BE2C (cell line): ENCODE measurements at places on chromosomes 11 and 22.

GRCh38 chr11:18265949-18266348 is at the start of gene SAA1:
SAA1 (plus strand) TSS chr11:18266264; CDS start chr11:18266888, 624 bp downstream.
- no peak for DNase-seq

- no peak for DNase-seq
Measured at GRCh38 chr11:102546923-102547471, 16.4 kb upstream of the MMP7 start.

DNA sequence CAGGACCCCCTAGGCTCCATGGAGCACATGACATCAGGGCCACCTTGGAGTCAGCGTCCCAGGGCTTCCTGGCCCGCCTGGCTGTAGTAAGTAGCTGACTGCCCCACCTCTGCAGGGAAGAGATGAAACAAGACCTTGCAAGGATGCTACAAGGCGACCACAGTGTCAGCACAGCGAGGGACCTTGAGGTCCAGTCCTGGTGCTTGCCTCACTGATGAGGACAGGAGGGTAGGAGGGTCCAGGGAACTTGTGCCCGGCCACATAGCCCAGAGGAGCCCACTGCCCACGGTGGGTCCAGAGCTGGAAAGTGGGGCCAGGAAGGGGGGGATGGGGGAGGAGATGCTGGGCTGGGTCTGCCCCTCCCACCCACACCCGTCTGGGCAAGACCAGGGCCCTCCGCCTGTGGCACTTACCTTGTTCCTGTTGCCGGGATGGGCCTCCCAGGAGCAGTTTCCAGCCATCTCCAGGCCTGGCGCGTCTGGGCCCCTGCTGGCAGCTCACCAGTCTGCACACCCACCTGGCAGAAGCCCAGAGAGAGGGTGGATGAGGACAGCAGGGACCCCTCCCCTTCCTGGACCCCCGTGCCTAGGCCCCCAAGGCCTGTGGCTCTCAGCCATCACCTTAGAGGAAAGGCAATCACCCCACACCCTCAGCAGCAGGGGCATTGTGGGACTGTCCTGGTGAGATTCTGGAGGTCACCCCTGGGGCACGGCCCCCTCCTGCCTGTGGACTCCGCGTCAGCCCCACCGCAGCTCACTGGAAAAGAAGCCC is 3.4 kb downstream of the MRGPRF start:
- no peak for DNase-seq

DNA sequence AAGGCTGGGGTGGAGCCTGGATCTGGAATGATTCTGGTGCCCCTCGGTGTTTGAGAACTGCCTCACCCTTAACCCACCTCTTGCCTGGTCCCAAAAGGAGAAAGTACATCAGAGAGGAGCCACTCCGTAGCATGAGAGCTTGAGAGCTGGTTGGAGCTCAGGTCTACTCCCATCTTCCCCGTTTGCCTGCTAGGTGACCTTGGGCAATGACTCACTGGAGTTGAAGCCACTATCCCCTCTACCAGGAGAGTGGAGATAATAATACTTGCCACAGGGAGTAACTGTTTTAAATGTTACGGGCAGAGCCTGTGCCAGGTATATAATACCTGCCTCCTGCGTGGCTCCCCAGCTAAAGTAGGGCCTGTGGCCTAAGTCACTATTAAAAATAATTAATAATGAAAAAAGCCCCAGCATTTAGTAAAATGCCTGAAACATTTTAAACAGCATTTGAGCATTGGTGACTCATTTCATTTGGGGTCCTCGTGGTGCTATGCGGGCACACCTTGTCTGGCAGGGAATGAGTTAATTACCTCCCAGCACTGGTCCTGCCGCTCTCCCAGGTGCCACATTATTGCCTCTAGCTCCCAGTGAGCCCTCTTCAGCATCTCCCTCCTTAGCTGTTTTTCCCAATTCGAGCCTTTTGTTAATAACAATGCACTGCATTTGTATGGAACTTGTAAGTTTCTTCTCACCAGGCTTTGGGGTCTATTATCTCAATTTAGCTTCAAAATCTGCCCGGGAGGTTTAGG is 22.5 kb downstream of the CYTH4 start:
- no peak for DNase-seq

DNA sequence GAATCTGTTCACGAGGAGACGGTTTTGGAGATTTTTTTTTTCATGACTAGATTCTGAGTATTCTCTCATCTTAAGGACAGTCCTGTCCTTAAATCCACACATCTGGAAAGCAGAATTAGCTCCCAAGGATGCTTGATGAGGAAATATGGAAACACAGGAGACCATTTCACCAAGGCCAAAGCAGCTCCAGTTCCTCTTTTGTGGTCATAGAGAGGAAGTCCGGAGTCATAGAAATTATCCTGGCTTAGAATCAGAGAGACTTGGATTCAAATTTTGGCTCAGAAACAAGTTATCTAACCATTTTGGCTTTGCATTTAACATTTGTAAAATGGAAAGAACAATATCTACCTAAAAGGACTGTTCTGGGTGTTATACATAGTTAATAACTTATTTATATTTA is 7.3 kb upstream of the TEAD1 start:
- DNase-seq = no peak

- peak; percentile 25 for DNase-seq
Measured at GRCh38 chr11:104968856-104969776, 742 bp upstream of the CASP4 start.

- no peak for DNase-seq
Measured at GRCh38 chr11:11782532-11783110, 59.2 kb upstream of the USP47 start.

DNA sequence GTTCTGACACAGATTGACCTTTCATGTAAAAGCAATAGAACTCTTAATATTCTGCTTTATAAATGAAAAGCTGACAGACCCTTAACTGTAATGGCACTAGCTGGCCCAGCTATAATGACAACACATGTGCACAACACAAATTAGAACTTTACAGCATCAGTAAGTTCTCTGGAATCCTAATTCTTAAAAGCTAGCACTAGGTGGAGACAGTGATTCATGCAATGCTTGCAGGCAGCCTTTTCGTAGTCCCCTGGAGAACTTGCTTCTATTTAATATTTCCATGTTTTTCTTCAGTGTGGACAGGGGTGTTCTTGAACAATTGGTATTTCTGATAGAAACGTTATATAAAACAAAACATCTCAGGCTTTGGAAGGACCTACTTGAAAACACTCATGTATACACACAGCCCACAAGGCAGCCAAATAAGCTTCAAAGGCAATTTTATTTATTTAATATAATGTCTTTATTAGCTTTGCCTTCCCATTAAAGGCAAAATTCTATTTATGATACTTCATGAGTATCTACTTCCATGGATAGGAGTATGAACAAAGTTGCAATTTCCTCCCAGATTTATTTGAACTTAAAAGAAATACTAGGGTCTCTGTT is 374.3 kb upstream of the MPPED2 start:
- no peak for DNase-seq

DNA sequence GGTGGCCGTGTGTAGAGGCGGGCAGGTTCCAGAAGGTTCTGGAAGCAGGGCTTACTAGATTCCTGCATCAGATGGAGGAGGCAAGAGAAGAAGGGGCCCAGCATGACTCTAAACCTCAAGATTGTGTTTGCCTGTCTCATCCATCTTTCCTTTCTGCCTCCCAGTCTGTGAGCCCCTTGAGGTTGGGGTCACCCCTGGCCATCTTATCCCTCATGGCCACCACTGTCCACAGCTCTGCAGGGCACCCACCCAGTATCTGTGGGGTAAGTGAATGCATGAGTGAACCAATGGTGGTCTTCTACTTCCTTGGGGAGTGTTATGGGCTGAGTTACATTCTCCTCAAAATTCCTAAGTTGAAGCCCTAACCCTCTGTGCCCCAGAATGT is 79.3 kb downstream of the MYEOV start:
- DNase-seq = no peak

- no peak for DNase-seq
Measured at GRCh38 chr11:47961383-47961782, 19.0 kb upstream of the PTPRJ start.

DNA sequence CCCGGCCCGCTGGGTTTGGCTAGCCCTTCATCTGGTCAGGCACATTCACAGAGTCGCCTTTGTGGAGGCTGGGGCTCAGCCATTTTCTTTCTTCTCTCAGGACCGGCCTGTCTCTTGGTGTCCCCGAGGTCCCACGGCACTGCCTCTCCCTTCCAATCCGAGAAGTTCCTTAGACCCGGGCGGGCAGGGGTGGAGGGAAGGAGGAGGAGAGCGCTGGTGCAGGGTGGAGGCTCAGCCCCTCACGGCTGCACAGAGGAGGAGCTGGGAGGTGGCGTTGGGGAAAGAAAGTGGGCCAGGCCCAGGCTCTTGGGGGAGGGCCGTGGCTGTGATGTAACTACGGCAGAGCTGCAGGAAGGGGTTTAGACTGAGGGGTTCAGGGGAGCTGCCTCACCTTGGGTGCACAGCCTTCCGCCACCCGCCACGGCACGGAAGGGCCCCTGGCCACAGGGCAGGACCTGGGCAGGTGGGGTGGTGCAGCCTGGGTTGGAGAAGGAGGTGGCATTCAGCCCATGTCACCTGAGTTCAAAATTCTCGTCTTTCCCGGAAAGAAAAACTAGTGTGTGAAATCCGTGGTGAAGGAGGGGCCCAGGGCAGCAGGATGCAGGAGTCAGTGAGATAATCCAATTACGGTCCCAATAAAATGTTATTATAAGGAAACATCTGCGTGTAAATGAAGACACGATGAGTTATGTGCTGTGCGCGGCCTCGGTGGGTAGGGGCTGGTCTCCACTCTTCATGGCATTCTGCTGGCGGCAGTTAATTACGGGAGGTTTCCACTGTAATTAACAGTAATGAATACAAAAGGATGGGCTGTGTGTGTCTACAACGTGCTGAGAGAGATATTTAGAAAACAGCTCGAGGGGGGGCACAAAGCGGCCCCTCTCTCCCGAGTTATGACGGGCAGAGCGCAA is 1.7 kb downstream of the BRSK2 start:
- DNase-seq = no peak

- no peak for DNase-seq
Measured at GRCh38 chr11:92269841-92270240, 45.2 kb downstream of the FAT3 start.

DNA sequence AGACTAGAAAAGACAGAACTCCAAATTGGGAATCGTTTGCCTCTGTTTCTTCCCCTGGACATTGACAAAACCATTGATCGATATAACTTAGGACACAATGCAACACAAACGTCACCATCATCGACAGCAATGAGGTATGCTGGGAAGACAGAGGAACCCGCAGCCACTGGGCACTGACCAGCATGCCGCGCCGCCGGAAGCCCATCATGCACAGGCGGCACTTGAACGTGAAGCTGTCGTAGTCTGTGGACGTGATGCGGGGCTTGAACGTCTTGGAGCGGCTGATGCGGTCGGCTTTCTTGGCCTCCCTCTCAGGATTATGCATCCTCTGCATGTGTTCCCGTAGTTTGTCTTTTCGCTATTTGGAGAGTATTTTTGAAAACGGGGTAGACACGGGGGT is 23.0 kb upstream of the NFRKB start:
- no peak for DNase-seq

DNA sequence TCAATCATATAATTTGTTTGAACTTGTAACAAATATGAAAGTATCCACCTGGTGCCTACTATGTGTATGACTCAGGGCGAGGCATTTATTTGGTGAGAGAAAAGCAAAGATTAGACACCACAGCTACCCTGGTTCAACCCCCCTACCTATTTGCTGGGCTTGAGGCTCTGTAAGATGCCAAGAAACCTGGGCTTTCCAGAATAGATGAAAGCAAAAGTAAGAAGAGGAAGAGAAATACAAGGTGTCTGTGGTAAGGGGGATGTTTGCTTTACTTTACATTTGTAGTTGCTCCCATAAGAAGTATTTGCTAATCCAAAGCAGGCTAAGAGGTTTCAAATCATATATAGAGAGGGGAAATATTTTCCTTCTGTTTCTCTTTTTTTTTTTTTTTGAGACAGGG is 61.7 kb downstream of the DDI1 start:
- no peak for DNase-seq

GRCh38 chr22:30045494-30045887 is 34.8 kb upstream of the HORMAD2 start:
- DNase-seq = no peak

DNA sequence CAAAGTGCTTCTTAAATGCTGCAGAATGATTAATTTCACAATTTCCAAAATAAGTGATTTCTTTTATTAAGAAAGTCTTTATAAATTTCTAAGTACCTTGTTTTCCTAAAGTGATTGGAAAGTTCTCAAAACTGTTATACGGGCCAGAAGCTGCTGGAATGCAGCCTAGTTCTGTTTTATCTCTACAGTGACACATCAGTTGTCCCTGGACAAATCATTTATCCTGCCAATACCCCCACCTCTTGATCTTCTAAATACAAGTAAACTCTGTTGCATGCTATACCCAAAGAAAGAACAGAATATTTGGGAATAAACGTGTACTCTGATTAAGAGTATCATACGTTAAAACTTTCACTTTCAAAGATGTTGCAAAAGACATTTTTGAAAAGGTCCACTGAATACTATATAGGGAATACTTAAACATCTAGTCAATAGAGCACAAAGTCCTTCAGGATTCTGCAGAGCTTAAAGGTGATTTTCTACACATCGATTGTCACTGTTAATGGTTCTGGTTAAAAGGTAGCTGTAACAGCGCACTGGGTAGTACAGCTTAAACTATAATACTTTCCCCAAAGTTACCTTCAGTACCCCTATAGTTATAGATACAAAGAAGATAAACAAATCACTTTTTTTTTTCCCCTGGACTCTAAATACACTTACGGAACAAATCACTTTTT is 92.1 kb upstream of the APOA1 start:
- no peak for DNase-seq

GRCh38 chr22:30416403-30416802 is 9.2 kb upstream of the MTFP1 start:
- no peak for DNase-seq

DNA sequence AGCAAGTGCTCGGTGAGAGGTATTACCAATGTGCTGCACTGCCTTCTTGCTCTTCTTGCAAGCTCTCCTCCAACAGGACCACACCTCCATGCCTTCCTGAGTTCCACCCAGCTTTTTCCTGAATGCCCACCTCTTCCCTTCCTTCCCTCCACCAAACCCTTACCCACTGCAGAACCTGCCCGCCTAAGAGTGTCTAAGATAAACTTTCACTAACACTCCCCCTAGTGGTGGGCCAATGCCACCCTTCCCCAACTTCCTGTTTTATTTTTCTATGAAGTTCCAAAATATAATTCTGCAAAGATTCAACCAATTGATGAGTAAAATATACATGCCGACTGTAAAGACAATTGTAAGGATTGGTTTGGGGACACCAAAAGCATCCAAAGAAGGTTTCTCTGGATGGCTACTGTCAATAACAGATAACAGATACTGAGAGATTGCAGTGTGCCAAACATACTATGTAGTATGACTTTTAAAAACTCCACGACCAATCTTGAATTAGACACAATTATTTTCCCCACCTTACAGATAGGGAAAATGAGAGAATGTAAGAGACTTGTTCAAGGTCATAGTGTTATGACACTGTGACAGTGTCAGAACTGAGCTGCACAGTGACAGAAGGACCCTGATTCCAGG is 38.6 kb upstream of the BMAL1 start:
- DNase-seq = peak; percentile 42
